Central memory CD8-positive, alpha-beta T cell (primary cell): ENCODE measurements at places on chromosomes 5 and 9.

DNA sequence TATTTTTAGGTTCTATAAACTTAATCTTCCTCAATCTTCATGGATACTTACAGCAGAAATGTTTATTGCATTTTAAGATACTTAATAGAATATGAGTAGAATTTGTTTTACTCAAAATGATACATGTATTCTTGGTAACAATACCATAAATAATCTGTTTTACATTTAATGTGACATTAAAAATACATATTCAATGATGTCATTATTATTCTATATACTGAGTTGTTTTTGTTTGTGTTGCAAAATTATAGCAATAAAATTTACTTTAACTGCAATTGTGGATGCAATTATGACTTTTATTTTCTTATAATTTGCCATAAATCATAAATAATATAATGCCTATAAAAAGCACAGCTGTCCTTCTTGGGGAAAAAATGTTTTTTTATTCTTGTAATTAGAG lies 275.9 kb upstream of the CCNG1 start:
- H3K27ac ChIP-seq: no peak overlapping the region
- no peaks in the 10 kb centered on the region for H3K36me3 ChIP-seq
- no peaks in the 10 kb centered on the region for H3K27me3 ChIP-seq
- no peaks in the 10 kb centered on the region for H3K4me1 ChIP-seq

- peak; percentile 76 for DNase-seq
- H3K27me3 ChIP-seq: no peaks in the 10 kb centered on the region
- H3K36me3 ChIP-seq: peaks cover 3% of the 10 kb centered on the region
- H3K27ac ChIP-seq: peak overlapping the region; percentile 99
These were observed 61.3 kb downstream of the RAPGEF1 start for GRCh38 chr9:131678499-131679111.

DNA sequence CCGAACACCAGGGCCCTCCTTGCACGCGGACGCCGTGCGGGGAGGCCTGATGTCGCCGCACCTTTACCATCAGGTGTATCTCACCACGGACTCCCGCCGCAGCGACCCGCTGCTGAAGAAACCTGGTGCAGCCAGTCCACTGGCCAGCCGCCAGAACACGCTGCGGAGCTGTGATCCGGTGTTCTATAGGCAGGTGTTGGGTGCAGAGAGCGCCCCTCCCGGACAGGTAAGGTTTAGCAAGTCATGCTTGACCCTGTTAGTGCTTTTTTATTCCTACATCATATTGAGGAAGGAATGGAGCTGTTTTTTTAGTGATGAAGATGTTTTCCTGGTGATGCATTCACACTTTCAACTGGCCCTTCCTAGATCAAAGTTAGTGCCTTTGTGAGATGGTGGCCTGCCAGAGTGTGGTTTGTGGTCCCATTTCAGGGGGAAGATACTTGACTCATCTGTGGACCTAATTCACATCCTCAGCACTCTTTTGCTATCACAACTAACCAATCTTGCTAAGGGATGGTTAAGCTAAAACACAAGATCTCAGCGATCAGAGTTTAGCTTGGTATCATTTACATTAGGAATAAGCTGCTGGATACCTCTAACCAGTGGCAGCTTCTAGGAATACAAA lies 2.7 kb downstream of the PCDHGC3 start:
- H3K27ac ChIP-seq: no peak overlapping the region
- H3K4me3 ChIP-seq: no peak overlapping the region
- no peak for DNase-seq
- H3K27me3 ChIP-seq: peaks cover 89% of the 10 kb centered on the region

- H3K27me3 ChIP-seq: peaks cover 45% of the 10 kb centered on the region
- no peak overlapping the region for H3K4me3 ChIP-seq
- DNase-seq: no peak
- H3K36me3 ChIP-seq: no peaks in the 10 kb centered on the region
- H3K4me1 ChIP-seq: no peaks in the 10 kb centered on the region
These were observed 20.5 kb upstream of the BHMT start for GRCh38 chr5:79091064-79091463.

DNA sequence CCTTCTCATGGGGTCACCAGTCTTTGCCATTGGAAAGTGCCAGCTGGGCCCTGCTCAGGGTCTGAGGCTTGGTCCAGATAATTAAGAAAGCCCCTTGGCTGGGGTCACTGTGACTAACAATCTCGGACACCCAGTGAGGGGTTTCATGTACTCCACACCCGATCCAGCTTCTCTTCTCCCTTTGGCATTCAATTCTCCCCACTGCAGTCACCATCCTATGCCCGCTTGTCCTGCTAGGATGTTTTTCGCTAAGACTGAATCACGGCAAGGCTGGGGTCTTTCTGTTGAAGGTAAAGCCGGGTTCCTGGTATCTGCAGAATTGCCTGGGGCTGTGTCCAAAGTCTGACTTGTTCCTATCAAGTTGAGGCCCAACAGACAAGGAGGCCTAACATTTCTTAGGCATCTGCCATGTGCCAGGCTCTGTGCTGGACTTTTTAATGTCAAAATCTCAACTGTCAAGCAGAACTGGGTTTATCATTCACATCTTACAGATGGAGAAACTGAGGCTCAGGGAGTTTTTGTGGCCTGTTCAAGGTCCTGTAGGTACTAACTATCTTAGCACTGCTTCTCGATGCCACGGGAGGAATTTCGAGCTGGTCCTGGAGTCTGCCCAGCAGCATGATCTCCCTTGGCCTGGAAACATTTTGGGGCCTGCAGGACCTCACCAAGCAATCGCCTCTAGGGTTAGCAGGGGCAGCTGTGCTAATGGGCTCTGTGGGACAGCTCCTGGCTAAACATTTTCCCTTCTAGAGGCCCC lies 142.0 kb upstream of the ALDH1B1 start:
- no peaks in the 10 kb centered on the region for H3K36me3 ChIP-seq
- no peak overlapping the region for H3K4me3 ChIP-seq
- no peaks in the 10 kb centered on the region for H3K4me1 ChIP-seq
- H3K27me3 ChIP-seq: peaks cover 14% of the 10 kb centered on the region
- DNase-seq: no peak

GRCh38 chr5:33073881-33074327 lies 362.8 kb downstream of the NPR3 start:
- DNase-seq: no peak
- H3K36me3 ChIP-seq: no peaks in the 10 kb centered on the region
- H3K27ac ChIP-seq: no peak overlapping the region
- H3K4me1 ChIP-seq: no peaks in the 10 kb centered on the region
- no peaks in the 10 kb centered on the region for H3K27me3 ChIP-seq

- DNase-seq: no peak
- H3K27ac ChIP-seq: no peak within 1 kb of the TSS
- peaks cover 5% of the 10 kb centered on the region for H3K4me1 ChIP-seq
- H3K36me3 ChIP-seq: peaks cover 1% of the 10 kb centered on the region
- no peak within 1 kb of the TSS for H3K4me3 ChIP-seq
- peaks cover 46% of the 10 kb centered on the region for H3K27me3 ChIP-seq
These were observed at the start of gene FGF10 for GRCh38 chr5:44389090-44389822. Gene FGF10 (minus strand): TSS chr5:44389420. CDS start chr5:44388682, 738 bp downstream.

DNA sequence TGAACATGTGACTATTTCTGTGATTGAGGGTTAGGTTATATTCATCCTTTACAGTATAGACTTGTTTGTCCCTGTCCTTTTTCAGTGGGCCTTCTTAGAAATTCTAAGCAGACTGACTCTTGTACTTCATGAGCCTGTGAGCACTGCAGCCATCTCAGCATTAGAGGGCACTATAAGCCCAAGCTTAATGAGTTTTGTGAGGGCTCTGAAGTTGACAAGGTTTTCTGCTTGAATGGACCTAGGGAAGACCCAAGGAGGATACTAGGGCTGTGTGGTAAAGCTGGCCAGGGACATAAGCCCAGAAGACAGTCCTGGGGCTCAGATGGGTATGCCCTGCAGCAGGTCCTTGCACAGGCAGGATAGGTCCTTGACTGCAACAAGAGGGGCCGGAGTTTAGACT lies 126.5 kb downstream of the MRPS30 start:
- no peaks in the 10 kb centered on the region for H3K4me1 ChIP-seq
- H3K4me3 ChIP-seq: no peak overlapping the region
- H3K36me3 ChIP-seq: peaks cover 2% of the 10 kb centered on the region
- H3K27me3 ChIP-seq: no peaks in the 10 kb centered on the region
- no peak overlapping the region for H3K27ac ChIP-seq
- no peak for DNase-seq

GRCh38 chr9:16064771-16065170 lies 511.9 kb downstream of the CCDC171 start:
- H3K36me3 ChIP-seq: no peaks in the 10 kb centered on the region
- no peaks in the 10 kb centered on the region for H3K27me3 ChIP-seq
- H3K4me3 ChIP-seq: no peak overlapping the region
- H3K27ac ChIP-seq: no peak overlapping the region
- H3K4me1 ChIP-seq: no peaks in the 10 kb centered on the region

DNA sequence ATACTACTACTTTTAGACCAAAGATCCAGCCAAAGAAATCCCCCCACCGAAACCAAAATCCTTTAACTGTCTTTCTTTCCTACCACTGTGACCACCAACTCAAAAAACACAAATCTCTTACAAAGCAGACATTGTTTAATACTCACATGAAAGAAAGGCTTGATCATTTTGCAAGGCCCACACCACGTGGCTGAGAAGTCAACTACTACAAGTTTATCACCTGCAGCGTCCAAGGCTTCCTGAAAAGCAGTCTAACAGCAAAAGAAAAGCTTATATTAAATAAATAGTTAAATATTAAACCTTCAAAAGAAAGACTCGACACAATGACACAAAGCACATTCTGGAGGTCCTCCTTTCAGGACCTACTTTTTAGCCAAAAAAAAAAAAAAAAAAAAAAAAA lies 5.1 kb downstream of the TXN start:
- peaks cover 29% of the 10 kb centered on the region for H3K4me1 ChIP-seq
- H3K27me3 ChIP-seq: no peaks in the 10 kb centered on the region
- no peak for DNase-seq
- H3K27ac ChIP-seq: no peak overlapping the region
- no peak overlapping the region for H3K4me3 ChIP-seq

- no peak overlapping the region for H3K27ac ChIP-seq
- H3K4me1 ChIP-seq: no peaks in the 10 kb centered on the region
- no peak overlapping the region for H3K4me3 ChIP-seq
- no peaks in the 10 kb centered on the region for H3K36me3 ChIP-seq
These were observed 179.6 kb upstream of the GLRA1 start for GRCh38 chr5:152104211-152104610.

DNA sequence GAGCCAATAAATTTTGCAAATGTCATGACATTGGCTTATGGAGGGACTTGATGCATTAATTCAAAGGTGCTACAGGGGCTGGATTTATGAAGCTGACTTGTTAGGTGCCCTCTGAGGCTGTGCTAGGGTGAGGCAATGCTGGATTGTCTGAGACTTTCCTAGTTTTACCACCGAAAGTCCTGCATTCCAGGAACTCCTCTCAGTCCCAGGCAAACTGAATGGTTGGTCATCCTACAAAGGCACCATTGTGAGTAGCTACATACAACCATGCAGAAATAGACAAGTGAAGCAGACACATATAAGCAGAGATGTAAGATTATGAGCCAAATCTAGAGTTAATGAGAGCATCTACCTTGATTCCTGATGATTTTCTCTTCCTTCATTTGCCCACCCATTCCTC lies 95.3 kb downstream of the LIX1 start:
- no peaks in the 10 kb centered on the region for H3K27me3 ChIP-seq
- H3K4me1 ChIP-seq: no peaks in the 10 kb centered on the region
- no peak overlapping the region for H3K27ac ChIP-seq
- no peak for DNase-seq
- no peaks in the 10 kb centered on the region for H3K36me3 ChIP-seq

DNA sequence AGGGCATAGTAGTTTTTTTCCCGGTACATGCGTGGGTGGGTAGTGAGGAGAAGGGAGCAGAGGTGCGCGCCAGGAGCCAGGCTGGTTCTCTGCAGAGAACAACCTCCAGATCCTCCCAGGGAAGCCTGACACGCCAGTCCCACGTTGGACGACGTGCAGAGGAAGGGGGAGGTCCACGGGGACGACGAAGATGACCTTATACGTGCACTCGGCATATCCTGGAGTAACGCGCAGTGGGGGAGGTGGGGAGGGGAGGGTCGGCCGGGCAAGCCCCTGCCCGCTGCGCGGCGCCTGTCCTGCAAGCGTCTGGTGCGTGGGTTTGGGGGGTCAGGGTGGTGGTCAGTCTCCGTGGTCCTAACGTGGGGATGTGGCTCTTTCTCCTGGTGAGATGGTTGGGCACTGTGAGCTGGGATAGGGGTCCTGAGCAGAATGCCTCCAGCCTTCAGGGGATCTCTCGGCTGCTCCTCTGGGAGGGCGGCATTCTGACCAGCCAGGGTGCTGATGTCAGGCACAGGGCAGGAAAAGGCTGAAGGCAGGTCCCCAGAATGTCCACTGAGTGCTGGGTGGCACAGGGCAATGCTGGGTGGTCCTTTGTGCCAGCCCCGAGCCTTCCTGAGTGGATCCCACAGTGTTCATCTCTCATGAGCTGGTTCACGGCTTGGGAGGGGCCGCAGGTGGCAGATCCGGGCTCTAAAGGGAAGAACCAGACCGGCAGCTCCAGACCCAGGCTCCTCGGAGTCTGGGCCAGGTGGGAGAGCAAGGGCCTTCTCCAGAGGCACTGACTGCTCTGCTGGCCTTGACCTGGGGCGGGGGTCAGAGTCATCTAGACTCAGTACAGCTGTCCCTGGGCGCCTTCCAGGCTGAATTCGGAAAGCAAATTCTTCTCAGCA lies 10.5 kb upstream of the SCGB3A1 start:
- H3K4me3 ChIP-seq: no peak overlapping the region
- H3K27ac ChIP-seq: no peak overlapping the region
- DNase-seq: no peak
- peaks cover 3% of the 10 kb centered on the region for H3K36me3 ChIP-seq

DNA sequence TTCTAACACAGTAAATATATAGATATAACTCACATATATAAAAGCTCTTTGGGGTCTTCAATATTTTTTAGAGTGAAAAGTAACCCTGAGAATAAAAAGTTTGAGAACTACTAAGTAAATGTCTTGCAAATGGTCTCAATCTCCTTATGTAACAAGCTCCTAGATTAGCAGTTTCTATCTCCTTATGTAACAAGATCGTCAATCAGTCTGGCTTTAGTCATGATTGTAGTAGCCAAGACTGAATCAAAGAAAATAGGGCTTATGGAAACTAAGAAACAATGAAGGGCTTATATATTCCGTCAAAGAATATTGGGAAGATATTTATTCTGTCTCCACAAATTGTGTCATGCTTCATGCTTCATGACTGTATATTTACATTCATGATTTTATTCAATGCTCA lies 22.4 kb upstream of the FREM1 start:
- DNase-seq: no peak
- H3K36me3 ChIP-seq: no peaks in the 10 kb centered on the region
- no peak overlapping the region for H3K4me3 ChIP-seq
- H3K27ac ChIP-seq: no peak overlapping the region
- H3K4me1 ChIP-seq: no peaks in the 10 kb centered on the region

GRCh38 chr5:151811593-151812321 lies 40.0 kb downstream of the G3BP1 start:
- H3K4me1 ChIP-seq: no peaks in the 10 kb centered on the region
- peaks cover 27% of the 10 kb centered on the region for H3K36me3 ChIP-seq
- no peak overlapping the region for H3K27ac ChIP-seq
- no peak overlapping the region for H3K4me3 ChIP-seq

GRCh38 chr9:105994970-105995369 lies 300.6 kb downstream of the TMEM38B start:
- no peak for DNase-seq
- no peak overlapping the region for H3K4me3 ChIP-seq
- H3K27me3 ChIP-seq: no peaks in the 10 kb centered on the region
- H3K27ac ChIP-seq: no peak overlapping the region

- H3K4me3 ChIP-seq: no peak overlapping the region
- H3K27ac ChIP-seq: no peak overlapping the region
- H3K27me3 ChIP-seq: no peaks in the 10 kb centered on the region
- DNase-seq: no peak
- H3K36me3 ChIP-seq: no peaks in the 10 kb centered on the region
These were observed 11.1 kb downstream of the CAMSAP1 start for GRCh38 chr9:135896205-135896604.
